NCI-H1436 treated with DMSO at 0.1 percent for 48 hours (cell line): ENCODE measurements at places on chromosomes 16 and 17.

DNA sequence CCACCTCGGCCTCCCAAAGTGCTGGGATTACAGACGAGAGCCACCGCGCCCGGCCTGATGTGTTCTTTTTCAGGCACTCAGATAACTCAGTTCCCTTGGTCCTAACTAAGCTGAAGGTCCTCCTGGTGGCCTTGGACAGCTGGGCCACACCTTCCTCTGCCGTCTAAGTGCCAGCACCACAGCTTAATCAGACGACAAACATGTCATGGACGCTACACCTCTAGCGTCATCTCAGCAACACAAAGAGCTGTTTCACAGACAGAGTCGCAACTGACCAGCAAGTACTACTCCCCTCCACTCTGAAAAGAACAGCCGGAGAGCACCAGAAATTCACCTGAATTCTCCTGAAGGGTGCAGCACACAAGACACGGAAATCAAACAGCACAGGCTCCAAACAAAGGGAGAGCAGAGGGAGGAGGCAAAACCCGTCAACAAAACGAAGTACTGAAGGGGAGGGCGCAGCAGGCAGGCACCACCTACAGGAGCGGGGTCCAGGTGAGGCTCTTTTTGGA is 4.4 kb downstream of the TRAP1 start:
- DNase-seq, result no peak

- no peak for DNase-seq
Observed at GRCh38 chr17:75570034-75570676, 17.4 kb upstream of the MYO15B start.

DNA sequence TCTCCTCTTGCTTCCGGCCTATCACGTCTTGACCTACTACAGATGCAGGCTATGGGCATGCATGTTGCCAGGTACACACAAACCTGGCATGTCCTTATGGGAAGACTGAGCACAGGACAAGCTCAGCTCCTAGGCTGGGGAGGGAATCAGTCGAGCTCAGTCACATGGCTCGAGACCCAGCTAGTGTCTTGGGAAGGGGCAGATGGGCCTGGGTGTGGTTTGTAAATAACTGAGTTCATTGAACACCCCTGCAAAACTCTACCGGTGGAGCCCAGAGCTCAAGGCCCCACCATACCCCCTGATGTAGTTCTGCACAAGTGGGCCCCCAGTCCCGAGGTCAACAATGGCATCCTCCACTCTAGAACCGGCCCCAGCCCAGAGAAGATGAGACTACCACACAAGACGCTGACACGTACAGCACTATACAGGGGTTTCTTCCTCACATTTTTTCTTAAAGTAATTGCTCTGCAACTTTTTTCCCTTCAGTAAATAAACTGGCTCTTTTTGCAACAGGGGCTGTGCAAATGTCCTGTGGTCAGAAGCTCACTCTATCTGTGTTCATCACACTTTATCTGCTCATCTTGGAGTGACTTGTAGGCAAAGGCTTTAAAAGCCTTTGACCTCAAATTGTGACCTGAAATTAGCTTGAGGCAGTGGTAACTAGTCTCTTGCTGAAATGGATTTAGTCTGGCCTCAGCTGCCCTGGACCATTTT is 22.9 kb downstream of the ZNHIT3 start:
- no peak for DNase-seq

DNA sequence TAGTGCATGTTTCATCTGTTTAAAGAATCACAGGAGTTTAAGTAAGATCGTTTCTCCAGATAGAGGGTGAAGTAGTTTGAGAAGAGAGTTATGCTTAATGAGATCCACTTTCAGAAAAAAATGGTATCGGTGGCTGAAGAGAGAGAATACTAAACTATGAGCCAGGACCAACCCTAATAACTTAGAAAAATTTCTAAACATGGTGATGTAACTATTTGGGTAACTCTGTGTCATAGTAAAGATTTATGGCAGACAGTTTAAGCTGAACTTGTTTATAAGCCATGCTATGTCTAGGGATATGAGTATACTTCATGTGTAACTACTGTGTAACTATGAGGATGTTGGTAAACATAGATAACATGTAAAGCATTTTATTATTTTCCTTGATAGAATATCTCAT is 489.5 kb downstream of the KCNJ2 start:
- DNase-seq, result no peak

- peak; percentile 21 for DNase-seq
Observed at GRCh38 chr17:39636927-39637736, at the start of gene STARD3. STARD3 (plus strand) TSS chr17:39637144; CDS start chr17:39653532, 16,388 bp downstream.

GRCh38 chr17:58312021-58312630 is 16.5 kb downstream of the TSPOAP1 start:
- no peak for DNase-seq

DNA sequence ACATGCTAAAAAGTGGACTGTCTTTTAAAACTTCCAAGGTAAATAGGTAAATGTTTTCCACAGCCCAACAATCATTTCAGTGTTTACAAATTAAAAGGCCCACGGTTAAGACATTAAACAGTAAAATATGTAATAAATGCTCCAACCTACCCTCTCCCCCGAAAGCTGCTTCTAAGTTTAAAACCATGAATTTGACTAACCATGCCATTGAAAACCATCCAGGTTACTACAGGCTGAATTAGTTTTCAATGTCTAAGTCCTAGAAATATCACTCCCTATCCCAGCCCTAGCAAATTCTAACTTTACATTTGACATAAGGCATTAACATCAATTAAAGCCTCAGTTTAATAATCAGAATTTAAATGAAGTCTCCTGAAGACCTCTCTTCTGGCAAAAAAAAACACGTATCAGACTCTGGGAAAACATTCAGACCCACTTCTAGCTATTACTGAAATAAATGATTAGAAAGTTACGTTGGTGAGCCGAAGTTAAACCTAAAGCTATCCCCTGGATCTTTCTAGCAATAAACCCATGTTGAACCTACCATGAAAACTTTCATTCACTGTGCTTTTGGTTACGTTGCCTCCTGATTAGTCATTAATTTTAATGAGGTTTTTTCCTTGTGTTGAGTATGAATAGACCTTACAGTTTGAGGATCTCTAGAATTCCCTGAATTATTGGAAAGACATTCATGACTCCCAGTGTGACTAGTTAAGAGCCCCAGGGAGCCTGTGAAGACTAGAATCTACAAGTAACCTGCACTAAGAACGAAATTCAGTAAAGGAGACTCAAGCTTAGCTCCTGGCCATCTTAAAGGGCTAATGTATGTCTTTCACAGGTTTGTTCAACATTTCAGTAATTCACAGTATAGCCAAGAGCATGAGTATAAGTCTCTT is 1.7 kb upstream of the POLG2 start:
- DNase-seq, result no peak

GRCh38 chr16:2237493-2238149 is 1.4 kb downstream of the DNASE1L2 start:
- no peak for DNase-seq

- no peak for DNase-seq
Observed at GRCh38 chr16:57357330-57358085, 1.1 kb upstream of the CCL22 start.

DNA sequence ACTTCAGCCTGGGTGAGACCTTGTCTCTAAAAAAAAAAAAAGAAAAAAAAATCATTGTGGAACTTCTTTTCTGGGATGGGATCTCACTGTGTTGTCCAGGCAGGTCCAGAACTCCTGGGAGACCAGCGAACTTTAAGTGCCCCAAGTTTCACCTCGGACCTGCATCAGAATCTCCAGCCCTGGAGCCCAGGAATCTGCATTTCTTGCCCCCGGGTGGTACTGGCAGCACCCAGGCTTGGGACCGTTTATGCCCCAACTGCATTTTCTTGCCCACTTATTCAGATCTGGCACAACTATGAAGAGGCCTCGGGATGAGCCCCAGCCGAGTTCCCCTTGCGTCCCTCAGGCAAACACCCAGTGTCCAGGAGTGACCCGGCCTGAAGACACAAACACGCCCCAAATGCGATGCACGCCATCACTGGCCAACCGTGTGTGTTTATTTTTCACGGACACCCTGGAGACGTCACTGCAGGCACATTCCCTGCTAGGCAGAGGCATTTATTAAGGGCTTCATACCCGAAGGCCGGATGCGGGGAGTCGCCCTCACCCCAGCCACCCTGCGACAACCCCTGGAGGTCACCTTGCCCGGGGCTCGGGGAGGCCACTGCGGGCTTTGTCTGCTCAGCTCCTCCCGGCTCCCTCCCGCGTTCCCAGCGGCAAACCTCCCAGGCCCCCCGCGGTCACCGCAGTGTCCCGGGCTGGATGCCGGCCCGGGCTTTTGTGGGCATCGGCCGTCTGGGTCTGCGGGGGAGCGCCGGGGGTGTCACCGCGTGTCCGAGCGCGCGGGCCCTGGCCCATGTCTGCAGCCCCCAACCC is 684 bp upstream of the SPIRE2 start:
- DNase-seq, result no peak

- DNase-seq, result no peak
Observed at GRCh38 chr16:83247767-83248372, 559.9 kb upstream of the HSBP1 start.

GRCh38 chr16:3157229-3158025 is 22.6 kb downstream of the ZNF213 start:
- peak; percentile 51 for DNase-seq

GRCh38 chr16:67271446-67271845 is 7.9 kb upstream of the PLEKHG4 start:
- no peak for DNase-seq

- DNase-seq, result no peak
Observed at GRCh38 chr16:67606632-67607031, 38.3 kb upstream of the CARMIL2 start.

- DNase-seq, result no peak
Observed at GRCh38 chr16:3460121-3460520, 16.6 kb downstream of the NAA60 start.

DNA sequence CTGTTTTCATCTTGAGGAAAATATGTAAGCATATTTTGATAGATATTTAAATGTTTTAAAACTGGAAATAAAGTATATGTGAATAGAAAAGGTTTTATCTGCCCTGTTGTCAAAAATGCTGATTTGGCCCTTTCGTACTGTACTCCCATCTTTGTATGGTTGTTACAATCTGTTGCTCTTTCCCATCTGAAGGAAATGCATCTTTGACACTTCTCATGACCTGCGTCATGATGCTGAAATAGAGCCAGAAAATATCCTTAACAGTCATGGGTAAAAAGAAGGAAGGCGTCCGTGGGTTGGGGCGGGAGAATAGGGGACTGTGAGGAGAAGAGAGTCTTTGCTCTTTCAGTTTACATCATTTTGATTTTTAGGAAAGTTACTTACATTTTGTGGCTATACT is 327.7 kb downstream of the BCAS3 start:
- no peak for DNase-seq

DNA sequence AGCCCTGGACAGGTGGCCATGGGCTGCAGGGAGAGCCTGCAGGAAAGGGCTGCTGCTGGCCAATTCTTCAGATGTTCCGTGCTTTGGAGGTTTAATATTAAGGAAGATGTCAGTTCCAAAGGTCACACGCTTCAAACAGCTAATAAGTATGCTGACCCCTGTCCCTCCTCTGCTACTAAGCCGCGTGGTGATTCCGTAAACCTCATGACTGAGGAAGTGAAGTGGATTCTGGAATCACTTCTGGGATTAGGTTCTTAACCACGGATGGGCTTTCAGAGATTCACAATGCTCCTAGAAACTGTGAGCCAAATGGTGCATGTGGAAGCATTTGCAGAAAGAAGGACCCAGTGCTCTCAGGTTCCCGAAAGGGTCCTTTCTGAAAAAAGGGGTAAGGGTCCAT is 28.5 kb upstream of the ERN1 start:
- no peak for DNase-seq
